IPS DF 6.9 (cell line): ENCODE measurements at places on chromosomes 13 and 19.
A peak's percentile ranks its signal among the peaks of the same experiment; 100 is the strongest.

DNA sequence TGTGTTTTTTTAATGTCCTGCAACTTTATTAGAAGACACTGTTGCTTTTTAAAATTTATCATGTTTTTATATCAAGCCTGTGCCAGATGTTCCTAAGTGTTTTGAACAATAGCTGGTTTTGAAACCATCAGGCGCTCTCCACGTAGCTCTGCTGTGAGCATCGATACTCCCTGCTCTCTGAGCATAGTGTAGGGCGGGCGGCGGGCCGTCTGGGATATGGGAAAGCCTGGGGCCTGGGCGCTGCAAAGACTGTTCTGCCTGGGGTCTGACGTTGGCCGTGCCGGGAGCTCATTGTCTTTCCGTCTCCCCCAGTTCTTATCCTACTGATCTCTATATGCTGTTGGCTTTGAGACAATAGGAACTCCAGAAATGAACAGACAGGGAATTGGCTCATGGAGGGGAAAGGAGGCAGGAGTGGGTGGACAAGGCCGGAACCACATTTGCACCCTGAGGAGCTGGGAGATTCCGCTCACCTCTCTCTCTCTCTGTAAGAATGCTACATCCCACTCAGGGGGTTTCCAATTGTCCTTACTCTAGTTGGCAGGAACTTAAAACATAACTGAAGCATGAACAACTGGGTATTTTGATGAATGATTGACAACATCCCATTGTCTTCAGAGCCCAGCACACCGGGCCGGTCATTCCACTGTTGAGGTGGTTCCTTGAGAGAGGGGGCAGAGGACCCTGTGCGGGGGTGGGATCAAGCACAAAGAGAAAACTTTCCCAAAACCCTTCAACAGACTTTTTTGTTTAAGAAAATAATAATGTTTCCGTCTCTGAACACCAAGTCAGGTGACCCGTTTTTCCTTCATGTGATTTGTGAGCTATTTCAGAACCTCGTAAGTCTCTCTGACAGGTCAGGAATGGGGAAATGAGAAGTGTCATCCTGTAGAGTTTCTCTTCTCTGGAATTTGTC is 64.7 kb downstream of the COL4A2 start:
- no peak for DNase-seq

GRCh38 chr13:38680912-38681311 is 6.0 kb upstream of the FREM2 start:
- DNase-seq, result no peak

- DNase-seq, result peak; percentile 27
Observed at GRCh38 chr13:67224148-67224846, 5.8 kb downstream of the PCDH9 start.

DNA sequence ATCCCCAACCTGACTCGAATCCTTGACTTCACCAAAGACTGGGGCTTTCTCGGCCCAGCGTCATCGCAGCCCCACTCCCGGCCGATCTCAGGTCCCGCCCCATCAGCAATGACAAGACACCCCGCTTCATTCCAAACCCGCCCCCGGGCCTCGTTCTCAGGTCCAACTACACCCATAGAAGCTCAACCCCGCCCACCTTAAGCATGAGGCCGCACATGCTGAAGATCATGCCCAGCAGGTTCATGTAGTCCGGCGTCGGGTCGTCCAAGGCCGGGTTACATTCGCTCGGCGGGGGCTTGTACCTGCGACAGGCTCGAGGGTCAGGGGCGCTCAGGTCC is 2.3 kb downstream of the WDR83 start:
- DNase-seq, result no peak

GRCh38 chr13:100789481-100789880 is 114.9 kb upstream of the TMTC4 start:
- DNase-seq, result no peak

DNA sequence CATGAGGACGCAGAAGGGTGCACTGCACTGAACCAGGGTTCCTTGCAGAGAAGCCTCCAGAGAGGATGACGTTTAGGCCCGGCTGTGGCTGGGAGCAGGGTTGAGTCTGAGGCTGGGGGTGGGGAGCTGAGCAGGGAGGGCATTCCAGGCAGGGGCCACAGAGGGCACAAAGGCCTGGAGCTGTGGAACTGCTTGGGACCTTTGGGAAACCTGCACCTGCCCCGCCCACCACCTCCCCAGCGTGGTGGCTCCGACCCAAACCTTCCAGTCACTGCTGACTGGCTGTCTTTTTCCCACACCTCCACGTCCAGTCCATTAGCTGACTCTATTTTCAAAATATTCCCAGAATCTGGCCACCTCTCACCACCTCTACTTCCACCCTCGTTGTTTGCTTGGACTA is 4.9 kb upstream of the LMTK3 start:
- no peak for DNase-seq

DNA sequence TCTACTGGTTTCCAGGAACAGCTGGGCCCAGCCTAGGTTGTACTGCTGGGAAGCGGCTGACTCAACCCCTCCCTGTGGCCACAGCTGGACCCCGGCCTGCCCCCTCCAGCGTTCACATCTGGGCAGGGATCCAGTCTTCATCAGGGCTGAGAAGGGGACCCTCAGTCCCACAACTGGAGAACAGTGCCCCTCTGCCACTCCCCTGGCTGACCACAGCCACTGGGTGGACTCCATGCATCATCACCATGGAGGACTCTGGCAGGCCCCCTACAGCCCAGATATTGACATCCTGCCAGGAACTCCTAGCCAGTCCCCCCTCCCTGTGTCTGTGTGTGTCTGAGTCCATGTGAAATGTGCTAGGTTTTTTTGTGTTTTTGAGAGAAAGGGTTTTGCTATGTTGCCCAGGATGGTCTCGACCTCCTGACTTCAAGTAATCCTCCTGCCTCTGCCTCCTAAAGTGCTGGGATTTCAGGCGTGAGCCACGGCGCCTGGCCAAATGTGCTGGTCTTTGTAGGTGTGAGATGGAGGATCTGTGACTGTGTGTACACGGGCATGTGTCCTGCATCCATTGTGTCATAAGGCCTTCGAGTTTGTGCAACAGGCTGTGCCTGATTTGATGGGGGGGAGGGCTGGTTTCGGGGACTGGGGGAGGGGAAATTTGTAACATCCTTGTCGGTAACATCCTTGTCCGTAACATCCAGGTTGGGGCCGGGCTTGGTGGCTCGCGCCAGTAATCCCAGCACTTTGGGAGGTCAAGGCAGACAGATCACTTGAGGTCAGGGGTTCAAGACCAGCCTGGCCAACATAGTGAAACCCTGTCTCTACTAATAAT is 4.0 kb upstream of the HOOK2 start:
- no peak for DNase-seq

DNA sequence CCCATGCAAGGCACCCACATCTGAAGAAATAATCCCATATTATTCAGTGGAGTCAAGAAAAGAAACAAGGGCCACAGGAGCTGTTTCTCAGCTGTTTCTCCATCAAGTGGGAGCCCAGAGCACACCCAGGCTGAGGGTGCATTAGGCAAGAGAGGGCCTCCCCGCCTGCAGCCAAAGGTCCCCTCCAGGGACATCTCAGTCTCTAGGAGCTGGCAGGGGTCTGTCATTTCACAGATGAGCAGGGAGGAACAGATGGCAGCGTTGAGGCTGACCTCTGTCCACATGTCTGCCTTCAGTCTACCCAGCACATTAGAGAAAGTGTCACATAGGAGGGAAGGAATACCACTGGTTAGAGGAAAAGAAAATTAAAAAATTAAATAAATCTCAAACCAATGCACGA is 157.7 kb downstream of the ZNF536 start:
- DNase-seq, result no peak
